ENCODE measurements at places on chromosomes 1 and 21. TPM values are rescaled to one million over a fixed set of nuclear protein-coding genes. Genes with fewer than 3 reads are reported as not detected.

GRCh38 chr1:99328171-99328570 is 63.9 kb downstream of the PLPPR4 start:
- no peak for DNase-seq

Gene SHISA4
- 10.1 TPM for total RNA-seq

- no peak for DNase-seq
Measured at GRCh38 chr1:219833214-219833815, 95.0 kb downstream of the SLC30A10 start.

DNA sequence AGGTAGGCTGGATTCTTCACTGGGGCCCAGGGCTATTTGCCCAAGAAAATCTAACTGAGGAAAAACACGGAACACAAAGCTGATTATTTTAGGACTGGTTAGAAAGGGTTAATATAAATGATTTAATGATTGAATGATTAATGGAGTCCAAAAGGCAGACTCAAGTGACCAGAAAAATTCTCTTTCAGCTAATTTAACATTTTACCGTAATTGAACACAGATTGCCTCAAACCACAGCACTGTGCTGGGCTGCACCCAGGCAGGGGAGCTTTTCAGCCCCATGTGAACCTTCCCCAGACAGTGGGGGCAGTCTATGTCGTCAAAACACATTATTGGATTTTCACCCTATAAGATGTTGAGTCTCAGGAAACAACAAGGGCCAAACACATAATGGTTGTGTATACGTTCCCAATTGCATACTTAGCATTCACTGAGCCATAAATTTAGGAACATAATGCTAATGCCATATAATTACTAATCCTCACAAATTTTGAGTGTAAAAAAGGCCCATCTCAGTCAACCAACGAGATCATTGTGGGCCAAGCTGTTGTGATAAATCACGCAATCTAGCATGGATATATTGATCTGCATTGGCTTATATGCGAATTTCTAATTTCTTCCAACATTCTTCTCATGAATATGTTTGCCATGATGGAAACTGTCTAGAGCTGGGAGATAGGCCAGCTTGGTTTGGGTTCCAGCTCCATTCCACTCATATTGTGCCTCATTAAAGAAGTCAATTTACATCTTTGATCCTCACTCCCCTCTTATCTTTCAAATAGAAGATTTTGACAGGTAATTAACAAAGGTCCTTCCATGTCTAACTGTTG is 27.7 kb downstream of the DSCAM start:
- DNase-seq: no peak

DNA sequence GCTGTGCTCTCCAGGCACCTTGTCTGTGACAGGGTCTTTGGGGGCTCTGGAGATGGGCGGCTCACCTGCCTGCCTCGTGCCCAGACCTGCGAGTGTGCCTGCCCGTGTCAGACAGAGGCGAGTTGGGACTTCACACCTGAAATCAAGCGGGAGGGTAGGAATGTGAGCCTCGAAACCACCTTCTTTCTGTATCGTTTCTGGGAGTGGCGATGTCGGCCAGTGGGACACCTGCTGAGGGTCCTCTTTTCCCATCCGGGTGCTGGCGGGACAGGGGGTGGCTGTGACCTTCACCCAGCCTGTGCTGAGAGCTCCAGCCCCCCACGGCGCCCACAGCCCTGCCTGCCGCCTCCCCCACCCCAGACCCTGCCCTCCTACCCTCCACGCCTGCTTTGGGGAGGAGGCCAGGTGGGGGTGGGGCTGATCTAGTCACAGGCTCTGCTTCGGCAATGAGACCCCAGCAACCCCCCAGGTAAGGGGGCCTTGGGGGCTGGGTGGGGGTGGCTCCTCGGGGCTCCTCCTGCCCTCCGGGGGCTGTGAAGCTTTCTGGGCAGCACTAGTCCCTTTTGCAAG is 15.6 kb upstream of the FAAP20 start:
- DNase-seq: no peak

GRCh38 chr1:78281580-78281979 is 209.2 kb upstream of the PTGFR start:
- DNase-seq: no peak

Gene PLPPR4
- total RNA-seq: 23.8 TPM

Gene SAMD13
- 8.1 TPM for total RNA-seq

DNA sequence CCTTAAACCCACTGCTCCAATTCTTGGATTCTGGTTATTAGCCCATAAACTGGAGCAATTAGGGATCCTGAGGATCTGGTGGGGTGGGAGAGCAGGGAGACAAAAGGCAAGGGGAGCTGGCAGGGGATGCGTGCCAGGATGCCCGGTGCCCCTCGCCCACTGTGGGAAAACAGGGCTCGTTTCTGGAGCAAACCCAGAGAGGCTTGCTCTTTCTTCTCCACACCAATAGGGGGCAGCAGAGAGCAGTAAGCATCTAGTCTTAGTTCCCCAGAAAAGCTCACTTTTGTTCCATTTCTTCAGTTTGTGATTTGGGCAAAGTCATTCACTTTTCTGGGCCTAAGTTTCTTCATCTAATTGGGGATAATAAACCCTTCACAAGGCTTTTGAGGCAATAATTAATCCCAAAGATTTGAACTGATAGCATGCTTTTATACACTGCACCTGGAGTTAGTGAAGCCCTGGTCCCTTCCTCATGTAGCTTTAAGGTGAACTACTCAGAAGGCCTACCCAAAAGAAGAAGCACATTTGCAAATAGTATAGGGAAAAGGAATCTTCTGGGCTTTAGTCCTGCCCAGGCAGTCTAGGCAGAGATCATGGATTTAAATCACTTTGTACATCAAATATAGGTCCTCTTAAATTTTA is 160.6 kb upstream of the USP24 start:
- no peak for DNase-seq

GRCh38 chr1:210624722-210625121 is 296.0 kb downstream of the HHAT start:
- DNase-seq: no peak

DNA sequence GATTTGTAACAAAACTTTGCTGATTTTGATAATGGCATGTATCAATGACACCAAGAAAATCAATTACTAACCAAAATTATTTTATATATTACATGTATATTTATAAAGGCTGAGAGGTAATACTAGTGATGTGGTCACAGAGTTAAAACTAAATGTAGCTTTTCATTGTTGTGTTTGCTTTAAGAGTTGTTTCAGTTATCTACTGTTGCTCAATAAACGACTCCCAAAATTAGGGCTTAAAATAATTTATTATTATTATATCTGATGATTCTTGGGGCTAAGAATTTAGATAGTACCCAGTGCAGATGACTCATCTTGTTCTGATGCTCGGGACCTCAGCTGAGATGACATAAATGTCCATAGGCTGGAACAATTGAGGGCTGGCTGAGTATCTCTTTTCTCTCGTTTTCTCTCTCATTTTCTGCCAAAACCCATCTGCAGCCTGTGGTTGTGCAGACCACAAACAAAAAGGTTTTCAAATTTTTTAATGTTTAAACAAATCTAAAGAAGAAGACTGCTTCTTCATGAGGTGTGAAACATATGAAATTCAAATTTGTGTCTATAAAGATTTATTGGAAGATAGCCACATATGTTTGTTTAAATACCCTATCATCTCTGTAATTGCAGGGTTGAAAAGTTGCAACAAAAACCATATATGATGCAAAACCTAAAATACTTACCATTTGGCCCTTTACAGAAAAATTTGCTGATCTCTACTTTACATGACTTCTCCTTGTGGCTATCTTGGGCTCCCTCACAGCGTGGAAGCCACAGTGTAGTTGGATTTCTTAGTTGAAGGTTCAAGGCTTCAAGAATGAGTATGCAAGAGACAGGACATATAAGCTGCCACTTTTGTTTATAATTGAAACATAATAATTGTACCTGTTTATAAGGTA is 14.8 kb upstream of the PTPRC start:
- DNase-seq: no peak

DNA sequence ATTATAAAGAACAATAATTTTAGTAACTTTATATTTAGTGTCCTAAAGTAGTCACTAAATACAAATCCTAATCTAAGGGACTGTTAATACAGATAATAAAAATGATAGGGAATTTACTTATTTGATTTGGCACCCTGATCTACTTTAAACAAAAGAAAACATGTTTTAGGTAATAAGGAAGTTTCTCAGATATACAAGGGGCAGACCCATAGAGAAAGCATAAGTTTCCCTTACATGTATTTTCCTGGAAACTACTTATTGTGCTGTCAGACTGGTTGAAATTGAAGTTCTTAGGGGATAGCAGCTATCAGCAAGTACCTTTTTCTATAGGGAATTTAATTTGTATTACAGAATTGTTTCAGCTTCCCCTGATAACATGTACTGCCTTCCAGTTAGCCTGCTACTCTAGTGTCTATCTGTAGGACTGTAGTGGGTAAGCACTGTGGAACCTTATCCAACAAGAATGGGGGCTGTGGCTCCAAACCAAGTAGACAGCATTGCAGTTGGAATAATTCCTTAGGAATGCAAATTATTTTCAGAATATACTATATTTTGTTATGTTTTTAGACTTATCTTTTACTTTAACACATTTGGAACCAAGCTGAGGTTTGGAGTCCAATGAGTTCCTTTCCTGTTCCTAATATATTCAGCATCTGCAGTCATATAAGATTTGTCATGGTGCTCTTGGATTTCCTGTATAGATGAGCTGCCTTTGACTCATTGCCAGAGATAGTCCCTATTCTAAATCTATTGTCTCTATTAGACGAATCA is 14.7 kb downstream of the MSH4 start:
- DNase-seq: no peak

GRCh38 chr1:183543619-183544204 is 46.5 kb downstream of the NCF2 start:
- DNase-seq: peak; percentile 13

Gene GPR52
- 4.4 TPM for total RNA-seq

DNA sequence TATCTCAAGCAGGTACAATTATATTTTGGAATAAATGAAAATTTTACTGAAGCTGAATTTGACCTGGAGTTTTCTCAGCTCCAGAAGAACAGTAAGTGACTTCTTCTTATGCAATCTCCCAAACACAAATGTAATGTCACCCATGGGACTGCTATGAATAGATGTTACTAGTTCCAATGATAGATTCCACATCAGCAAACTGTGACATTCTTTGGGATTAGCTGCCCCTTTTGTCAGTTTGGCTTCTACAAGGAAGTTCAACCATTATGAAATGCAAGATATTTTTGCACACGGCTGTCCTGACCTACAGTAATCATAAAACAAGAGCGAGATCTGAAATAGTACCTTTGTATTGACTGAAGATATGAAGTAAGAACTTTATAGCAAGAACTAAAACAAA is 27.8 kb upstream of the TSNAX start:
- no peak for DNase-seq

GRCh38 chr1:35885961-35886558 is 3.1 kb downstream of the AGO1 start:
- no peak for DNase-seq

- no peak for DNase-seq
Measured at GRCh38 chr1:54312796-54313316, 93.3 kb downstream of the SSBP3 start.

Gene SLC30A10
- 1.4 TPM for total RNA-seq
